ENCODE measurements at places on chromosomes 6 and 20.

GRCh38 chr6:105839266-105839665 lies 246.9 kb upstream of the PRDM1 start:
- no peak for DNase-seq

DNA sequence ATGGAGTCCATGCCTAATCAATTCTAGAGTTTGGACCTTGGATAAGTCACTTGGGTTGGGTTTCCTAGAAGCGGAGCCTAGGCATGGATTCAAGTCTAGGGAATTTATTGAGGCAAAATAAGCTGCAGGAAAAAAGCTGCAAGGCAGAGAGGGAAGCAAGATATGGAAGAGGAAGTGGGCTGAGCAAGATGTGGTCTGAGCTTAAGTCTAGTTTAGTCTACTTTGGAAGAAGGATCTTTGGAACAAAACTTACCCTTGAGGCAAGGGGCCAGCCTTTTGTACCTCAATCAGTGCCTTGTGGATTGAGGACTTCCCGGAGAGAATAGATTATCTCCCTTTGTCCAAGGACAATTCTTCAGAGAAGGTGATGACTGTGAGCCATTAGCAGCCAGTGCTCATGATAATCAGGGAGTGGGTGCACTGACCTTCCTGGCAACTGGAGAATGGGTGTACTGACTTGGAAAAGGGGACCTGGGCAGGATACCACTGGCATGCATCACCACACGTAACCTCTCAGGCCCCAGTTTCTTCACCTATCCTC lies 10.9 kb downstream of the ZSCAN9 start:
- DNase-seq = no peak

DNA sequence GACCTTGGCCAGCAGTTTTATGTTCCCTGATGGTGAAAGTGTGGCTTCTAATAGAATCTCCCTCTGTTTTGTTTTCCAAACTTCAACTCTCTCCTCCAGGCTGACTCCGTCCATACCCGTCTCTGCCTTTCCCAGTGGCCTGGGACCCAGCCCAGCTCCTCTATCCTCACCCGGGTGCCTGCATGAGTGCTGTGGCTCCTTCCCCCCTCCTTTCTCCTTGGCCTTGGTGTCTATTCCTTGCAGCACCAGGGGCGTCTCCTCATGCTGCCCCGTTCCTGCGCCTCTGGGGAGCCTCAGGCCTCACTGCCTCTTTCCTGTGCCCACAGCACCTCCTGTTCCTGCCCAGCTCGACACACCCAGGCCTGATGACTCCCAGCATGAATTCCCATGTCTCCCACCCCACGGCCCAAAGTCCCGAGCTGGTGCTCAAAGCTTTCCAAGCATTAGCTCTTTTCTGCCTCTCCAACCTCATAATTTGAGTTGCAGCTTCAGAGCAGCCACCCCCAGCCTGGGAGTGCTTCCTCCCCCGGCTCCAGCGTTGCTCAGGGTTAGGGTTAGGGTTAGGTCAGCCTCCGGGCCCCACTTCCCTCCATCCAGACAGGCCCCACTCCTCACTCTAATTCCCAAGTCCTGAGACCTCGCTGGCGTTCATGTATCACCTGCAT lies 56.3 kb upstream of the AFDN start:
- DNase-seq = no peak

GRCh38 chr6:107626645-107627044 lies 136.7 kb downstream of the SOBP start:
- DNase-seq = no peak

GRCh38 chr20:19760371-19760721 lies 2.3 kb downstream of the RIN2 start:
- no peak for DNase-seq

DNA sequence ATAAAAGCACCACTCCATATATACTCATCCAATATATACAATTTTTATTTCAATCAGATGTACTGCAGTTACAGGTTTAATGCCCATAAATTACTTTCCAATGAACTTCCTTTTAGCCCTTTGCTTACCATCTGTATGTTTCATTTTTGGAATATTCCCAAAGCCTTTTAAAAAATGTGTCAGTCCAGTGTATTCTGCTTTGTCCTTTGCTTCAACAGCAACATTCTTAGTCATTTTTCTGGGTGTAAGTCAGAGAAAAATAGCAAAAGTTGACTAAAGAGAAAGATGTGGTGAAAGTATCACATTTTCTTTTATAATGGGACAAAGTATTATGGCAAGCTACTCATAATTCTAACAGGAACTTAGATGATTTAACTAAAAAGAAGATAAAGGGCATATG lies 15.2 kb downstream of the DSE start:
- no peak for DNase-seq

DNA sequence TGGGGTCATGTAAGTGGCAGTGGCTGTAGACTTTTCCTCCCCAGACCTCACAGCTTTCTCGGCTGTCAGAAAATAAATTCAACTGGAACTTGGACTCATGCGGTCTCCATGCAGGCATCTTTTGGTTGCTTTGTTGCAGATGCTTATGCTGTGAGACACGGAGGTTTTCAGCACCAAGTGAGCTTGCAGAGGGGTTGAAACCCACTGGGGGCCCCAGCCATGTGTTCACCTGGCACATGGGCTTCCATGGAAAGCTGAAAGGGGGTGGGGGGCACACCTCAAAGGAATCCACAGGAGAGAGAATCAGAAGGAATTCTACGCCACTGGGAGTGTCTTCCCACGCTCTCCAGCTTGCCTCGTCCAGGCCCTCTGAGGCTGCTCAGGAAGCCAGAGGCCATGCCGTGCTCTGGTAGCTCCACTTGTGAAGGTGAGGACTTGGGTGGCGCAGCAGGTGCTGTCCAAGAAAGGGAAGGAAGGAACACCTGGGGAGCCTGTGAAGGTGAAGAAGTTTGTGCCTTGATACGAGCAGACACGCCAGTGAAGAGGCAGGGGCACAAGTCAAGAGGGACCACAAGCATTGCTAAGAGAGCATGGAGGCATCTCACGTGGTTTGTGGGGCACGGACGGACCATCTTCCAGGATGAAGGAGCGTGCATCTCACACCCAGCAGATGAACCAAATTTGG lies 134.3 kb upstream of the PMEPA1 start:
- no peak for DNase-seq

GRCh38 chr6:19024737-19025136 lies 637.6 kb downstream of the RNF144B start:
- DNase-seq = no peak

GRCh38 chr6:127590344-127590743 lies 13.4 kb downstream of the C6orf58 start:
- no peak for DNase-seq

- no peak for DNase-seq
Observed at GRCh38 chr6:138035070-138035469, 72.1 kb downstream of the PERP start.

DNA sequence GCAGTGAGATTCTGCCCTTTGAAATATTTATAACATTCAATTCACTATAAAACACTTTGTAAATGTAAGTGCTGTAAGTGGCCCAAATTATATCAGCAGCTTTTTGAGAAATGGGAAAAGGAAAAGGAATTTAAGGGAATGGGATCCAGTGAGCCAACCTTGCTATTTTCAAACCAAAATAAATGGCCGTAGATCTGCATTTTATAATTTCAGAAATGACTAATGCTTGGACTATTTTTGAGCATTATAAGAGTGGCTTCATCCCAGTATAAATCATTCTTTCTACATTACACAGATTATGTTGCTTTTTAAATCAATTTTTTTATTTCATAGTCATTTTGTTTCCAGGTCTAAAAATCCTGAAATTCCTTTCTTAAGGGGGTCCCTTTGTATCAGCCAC lies 49.2 kb downstream of the ANKRD6 start:
- DNase-seq = no peak

DNA sequence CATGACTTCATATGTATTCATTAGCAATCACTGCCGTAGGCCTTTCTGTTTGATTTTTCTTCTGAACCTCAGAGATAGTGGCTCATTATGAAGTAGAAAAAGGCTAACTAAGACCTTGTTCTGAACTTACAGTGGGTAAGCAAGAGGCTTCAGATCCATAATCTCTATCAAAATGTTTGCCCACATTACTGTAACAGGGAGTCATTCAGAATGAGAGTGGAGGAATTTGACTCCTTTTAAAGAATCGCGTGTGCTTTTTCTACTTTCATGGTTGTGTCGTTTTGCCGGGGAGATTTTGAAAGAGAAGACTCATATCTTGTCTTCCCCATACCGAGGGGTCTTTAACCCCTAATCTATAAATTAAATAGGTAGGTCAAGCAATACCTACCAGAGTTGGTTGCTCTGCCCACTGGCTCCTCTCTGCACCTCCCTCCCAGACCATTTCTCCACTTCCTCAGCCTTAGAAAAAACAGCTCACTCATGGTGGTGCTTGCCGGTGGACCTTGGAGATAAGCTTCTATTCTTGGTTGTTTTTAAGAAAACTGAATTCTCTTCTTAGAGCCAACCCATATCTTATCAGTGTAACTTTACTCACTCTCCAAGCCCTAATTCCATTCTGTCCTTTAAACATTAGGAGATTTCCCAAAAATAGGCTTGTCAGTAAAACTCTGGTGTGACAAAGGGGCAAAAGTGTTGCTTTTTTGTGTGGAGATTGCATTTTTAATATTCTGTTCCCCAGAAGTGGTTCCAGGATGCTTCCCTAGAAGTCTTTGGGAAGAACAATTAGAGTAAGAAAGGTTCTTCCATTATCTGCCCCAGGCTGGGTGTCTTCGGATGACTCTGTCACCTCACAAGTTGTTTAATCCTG lies 56.6 kb downstream of the E2F3 start:
- DNase-seq = no peak

GRCh38 chr6:5486214-5486613 lies 224.9 kb downstream of the FARS2 start:
- DNase-seq = no peak

- DNase-seq = no peak
Observed at GRCh38 chr6:38244869-38245268, 394.9 kb downstream of the BTBD9 start.

GRCh38 chr6:8462694-8463093 lies 27.3 kb upstream of the SLC35B3 start:
- no peak for DNase-seq

DNA sequence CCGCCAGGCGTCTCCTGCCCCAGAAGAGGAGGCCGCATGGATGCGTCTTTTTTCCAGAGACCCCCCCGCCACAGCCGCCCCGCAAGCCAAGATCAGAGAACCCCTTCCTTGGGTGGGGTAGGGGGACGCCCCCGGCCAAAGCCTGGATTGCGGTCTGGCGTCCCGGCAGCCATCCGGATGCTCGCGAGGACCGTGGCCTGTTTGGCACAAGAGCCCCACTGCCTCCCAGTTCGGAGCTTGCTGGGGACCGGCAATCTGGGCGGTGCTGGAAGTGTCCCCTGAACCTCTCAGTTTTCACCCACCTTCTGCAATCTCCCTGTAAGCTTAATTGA lies 924 bp downstream of the FAM162B start:
- no peak for DNase-seq

DNA sequence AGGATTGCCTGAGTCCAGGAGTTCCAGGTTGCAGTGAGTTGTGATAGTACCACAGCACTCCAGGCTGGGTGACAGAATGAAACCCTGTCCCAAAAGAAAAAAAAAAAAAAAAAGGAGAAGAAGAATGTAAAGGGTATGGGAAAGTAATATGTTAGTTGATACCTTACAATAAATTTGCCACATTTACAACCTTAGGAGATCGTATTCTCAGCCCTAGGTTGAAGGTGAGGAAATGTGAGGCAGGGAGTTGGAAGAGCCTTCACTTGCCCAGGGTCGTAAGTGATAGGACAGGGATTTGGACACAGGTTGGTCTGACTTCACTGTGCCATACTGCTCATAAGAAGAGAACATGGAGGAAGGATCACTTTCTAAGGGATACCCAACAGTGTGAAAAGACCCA lies 68.6 kb downstream of the BMP6 start:
- no peak for DNase-seq

GRCh38 chr6:138752017-138752416 lies 21.6 kb upstream of the CCDC28A start:
- DNase-seq = no peak

DNA sequence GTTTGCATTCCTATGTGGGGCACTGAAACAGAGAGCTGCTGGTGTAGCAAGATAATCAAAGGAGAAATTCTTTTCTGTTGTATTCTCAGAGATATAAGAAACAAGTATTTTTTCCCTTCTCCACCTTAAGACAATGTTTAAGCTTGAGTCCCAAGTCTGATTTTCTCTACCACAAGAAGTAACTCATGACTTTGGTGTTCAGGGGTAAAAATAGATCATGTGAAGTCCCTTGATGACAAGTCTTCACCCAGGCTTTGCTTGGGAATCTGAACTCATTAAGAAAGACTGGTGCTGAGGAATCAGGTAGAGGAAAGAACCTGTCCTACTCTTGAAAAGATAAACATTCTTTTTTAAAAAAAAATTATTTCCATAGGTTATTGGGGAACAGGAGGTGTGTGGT lies 205.6 kb downstream of the ALDH8A1 start:
- no peak for DNase-seq

GRCh38 chr6:157755746-157756411 lies 67.2 kb upstream of the SNX9 start:
- no peak for DNase-seq

GRCh38 chr6:37535759-37536490 lies 36.2 kb upstream of the CCDC167 start:
- no peak for DNase-seq

GRCh38 chr6:166657531-166657930 lies 30.5 kb upstream of the RPS6KA2 start:
- no peak for DNase-seq

DNA sequence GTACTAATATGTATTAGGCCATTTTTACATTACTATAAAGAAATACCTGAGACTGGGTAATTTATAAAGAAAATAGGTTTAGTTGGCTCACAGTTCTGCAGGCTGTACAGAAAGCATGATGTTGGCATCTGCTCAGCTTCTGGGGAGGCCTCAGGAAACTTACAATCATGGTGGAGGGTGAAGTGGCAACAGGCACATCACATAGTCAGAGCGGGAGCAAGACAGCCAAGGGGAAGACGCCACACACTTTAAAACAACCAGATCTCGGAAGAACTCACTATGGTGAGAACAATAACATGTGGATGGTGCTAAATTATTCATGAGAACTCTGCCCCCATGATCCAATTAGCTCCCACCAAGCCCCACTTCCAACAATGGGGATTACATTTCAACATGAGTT lies 41.3 kb upstream of the CEP162 start:
- no peak for DNase-seq

GRCh38 chr6:100464162-100464851 lies 414 bp downstream of the SIM1 start:
- no peak for DNase-seq

- DNase-seq = peak; percentile 87
Observed at GRCh38 chr6:25962149-25963127, at the start of gene TRIM38. Gene TRIM38 (plus strand): TSS chr6:25962802. CDS start chr6:25966523, 3,721 bp downstream.

DNA sequence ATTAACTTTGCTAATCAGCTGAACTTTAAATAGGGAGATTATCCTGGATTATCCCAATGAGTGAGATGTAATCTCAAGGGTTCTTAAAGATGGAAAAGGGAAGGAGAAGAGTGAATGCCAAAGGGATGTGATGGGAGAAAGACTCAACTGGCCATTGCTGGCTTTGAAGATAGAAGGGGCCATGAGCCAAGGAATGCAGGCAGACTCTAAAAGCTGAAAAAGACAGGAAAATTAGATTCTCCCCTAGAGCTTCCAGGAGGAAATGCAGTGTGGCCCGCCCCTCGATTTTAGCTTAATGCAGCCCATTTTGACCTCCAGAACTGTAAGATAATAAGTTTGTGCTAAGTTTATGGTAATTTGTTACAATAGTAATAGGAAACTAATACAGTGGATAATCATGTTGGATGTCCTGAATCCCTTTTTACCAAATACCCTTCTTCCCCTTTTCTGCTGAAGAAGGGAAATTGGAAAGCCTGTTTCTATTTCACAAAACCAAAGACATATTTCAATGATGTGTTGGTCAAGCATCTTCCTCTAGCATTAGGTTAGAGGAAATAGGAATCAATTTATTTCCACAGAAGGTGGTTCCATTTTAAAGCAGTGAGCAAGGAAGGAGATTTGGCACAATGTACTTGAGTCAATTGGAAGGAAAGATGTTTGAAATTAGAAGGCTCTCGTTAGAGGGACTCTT lies 3.3 kb upstream of the HDDC2 start:
- DNase-seq = no peak

All from kidney capillary endothelial cell (primary cell).